Fibroblast of skin of abdomen (primary cell): ENCODE measurements at places on chromosomes 3 and 15.
A peak's percentile ranks its signal among the peaks of the same experiment; 100 is the strongest.

- DNase-seq = peak; percentile 30
These were observed 9.8 kb upstream of the TXNRD3 start for GRCh38 chr3:126664591-126665214.

DNA sequence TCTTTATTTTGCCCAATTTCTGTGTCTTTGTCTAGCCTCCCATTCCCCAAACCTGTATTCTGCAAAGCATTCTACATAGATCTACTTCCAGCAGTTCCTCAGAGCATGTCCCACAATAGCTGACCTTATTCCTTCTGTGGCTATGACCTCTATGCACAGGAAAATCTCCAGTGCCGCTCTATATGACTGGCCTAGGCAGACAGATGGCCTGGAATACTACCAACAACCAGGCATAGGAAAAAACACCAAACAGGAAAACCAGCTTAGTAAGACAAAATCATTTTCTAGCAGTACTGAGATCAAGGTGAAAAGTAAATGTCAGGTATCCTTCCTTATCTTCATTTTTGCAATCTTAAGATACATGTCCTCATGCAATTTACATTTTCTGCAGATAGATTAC, 1115.0 kb downstream of the IGSF11 start:
- DNase-seq = no peak

DNA sequence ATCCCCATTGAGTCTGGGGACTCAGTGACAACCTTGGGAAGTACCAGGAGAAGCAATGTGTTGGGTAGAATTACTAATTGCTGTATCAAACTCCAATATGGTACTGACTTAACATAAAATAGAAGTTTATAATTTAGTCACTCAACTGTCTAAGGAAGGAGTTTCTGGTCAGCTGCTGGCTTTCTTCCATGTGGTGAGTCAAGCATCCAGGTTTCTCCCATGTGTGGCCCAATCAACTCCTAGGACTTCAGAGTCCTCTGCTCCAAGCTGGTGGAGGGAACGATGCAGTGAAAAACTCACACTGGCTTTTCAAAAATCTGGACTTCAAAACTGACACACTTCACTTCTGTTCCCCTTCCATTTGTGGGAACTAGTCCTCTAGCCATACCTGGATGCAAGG, 25.2 kb downstream of the WNT5A start:
- DNase-seq = peak; percentile 84

DNA sequence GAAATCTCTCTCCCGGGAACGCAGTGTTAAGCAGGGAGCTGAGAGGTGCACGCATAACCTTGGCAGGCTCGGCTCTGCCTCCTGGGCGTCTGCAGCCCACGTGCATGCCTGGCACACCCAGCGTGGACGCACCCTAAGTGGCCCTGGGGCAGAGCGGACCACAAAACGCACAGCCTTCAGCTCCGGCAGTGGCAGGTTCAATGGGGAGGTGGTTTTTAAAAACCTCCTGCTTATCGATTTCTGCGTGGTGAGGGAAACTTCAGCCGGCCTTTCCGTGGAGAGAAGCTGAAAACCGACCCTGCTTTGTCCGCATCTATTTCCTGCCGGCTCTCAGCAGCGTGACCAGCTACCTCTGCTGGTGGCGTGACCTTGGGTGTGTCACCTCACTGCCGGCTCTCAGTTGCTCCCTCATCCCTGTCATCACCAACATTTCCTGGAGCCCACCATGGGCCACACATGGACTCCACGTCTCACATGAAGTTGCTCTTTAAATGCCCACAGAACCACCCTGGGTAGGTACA, 134.8 kb upstream of the MEF2A start:
- DNase-seq = no peak
